Stimulated activated naive CD4-positive, alpha-beta T cell treated with Interleukin-2 at 50 U/mL for 16 hours (primary cell): ENCODE measurements at places on chromosomes 2 and 18.

- no peak for DNase-seq
Observed at GRCh38 chr2:86621280-86621943, 2.3 kb downstream of the RNF103 start.

DNA sequence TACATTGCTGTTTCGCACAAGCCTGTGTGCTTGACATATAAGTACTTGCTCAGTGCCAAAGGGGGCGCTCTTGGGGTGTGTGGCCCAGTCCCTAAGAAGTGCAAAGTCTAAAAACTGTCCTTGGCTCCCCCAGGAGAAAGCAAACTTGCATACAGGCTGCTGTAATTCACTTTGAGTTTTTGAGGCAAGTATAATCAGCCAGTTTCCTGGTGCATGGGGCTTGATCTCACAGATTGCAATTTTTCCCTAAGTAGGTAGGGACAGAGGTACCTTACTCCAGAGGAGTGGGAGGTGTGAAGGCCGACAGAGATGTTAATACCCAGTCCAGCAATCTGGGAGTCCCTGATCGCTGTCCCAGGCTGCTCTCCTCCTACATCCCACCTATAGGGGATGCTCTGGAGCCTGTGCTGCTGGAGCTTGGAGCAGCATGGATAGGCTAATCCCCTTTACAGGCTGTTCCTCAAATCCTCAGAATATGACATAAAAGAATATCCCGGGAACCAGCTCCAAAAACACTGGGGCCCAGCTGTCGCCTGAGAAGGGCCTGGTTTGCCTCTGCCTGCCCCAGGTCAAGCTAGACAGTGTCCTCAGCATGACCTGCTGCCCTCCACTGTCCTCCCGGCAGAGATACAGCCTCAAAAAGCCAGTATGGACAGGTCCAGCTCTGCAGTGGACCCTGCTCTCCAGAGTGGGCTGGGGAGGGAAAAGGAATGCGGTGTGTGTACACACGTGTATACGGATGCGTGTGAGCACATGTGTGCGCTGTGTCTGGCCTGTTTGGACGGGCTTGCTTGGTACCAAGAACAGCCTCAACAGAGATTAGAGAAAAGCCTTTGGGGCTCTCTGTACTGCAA is 136.5 kb upstream of the HAAO start:
- no peak for DNase-seq

DNA sequence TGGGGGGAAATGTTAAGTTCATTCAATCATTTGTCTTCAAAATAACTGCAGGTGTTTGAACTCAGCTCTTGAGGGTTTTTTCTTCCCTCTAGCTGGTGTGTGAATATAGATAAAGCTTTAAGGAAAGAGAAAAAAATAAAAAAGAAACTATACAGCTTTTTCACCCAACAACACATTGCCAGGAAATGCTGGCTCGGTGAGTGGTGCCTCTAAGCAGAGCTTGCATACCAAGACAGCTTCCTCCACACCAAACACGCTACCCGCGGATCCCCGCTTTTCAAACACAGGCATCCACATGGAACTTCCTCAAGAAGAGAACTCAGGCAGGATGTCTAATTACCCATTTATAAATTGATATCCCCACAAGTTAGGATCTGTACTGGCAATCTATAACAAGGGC is 69.8 kb upstream of the TANK start:
- DNase-seq, result peak; percentile 5

GRCh38 chr2:3646446-3646845 is 11.6 kb upstream of the ALLC start:
- no peak for DNase-seq

DNA sequence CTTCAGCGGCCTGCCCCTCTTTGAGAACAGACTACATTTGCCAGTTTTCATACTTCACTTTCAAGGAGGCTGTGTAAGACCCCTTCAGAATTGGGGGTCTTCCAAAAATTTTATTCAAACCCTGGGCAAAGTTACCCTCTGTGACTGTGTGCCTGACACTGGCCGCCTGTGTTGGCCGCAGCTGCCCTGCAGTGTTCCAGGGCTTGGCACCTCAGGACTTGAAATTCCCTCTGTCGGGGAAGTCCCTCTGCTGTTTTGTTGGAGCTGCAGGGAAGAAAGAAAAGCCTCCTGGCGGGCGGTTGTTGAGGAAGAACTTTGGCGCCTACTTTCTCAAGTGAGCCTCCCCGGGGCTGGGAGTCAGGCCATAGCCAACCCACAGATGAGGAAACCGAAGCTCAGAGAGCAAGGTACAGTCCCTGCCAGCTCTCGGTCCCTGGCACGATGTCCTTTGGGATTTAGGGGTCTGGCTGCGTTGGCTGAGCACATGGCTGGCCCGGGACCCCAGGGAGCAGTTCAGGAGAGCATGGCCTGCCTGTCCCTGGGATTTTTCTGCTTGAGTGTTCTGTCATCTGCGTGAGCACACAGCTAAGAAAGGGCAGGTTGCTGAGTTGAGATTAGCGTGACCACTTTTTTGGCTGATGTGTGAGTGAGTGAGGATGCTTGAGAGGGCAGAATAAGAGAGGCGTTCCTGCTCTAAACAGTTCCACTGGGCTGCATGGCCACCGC is 17.9 kb upstream of the ASB1 start:
- no peak for DNase-seq

DNA sequence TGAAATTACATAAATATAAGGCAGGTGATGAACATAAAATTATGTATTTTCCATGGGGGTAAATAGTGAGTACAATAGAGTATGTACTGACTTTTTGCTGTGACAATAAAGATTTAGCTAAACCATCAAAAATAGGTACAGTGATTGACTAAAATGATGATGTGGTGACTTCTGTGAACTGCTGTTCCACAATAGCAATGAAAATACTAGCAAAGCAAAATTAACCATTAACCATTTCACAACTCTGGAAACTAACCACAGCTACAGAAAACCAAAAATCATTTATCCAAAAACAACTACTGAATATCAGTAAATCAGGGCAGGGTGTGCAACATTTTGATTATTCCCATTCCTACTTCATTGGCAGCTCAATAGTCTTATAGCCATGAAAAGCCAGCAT is 161.4 kb upstream of the GYPC start:
- no peak for DNase-seq
